ENCODE measurements at places on chromosomes 13 and 19.

DNA sequence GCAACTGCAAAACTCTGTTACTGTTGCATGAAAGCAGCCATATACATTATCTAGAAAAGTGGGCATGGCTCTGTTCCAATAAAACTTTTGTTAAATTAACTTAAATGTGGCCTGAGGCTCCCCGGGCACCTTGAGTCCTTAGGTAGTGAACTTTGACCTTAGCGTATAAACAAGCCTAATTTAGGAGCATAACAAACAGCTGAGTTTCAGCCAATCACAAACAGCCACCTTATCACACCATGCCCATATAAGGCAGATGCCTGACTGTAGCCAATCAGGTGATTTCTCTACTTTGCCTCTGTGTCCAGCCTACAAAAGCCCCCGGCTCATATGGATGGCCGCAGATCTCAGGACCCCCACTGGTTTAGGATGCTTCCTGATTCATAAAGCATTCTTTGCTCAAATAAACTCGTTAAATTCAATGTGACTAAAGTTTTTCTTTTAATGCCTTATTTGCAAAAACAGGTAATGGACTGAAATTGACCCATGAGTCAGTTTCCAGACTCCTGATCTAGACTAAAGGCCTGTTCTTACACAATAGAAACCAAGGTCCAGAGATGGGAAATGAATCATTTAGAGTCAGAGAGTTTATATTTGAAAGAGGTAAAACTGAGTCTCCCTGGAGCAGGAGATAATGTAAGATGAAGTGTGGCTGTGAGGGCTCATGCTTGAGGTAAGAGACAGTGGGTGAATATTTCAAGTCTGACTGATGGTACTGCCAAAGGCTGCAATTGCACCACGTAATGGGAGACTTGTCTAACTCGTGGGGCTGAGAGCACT lies 130.2 kb downstream of the FGF9 start:
- no peak for DNase-seq

DNA sequence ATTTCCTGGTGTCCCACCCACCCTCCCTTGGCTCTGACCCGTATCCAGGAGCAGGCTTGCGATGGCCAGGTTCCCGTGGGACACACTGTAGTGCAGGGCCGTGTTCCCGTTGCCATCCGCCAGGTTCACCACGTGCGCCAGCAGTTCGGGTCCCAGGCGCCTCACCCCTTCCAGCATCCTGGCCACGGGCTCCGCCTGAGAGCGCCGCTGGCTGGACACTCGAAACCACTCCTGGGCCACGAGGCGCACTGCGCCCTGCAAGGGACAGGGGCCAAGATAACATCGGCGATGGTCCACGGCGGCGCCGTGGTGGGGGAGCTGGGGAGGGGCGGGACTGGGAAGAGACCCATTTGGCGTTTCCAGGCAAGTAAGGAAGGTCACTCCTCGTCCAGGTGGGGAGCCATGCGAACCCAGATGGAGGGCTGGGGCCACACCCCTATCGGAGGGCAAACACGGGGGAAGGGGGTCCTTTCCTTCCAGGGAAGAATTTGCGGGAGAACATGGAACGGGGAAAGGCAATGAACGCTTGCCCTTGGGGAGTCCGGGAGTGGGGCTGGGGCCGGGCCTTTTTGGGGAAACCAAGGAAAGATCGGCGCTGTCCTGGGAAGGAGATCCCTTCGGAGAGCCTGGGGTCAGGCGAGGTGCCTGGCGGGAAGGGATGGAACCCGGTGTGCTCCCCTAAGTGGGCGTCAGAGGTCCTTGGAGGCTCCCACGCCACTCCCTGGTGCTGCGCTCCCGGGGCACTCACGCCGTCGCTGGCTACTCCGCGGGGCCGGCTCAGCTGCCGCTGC lies 9.9 kb downstream of the KANK3 start:
- no peak for DNase-seq

DNA sequence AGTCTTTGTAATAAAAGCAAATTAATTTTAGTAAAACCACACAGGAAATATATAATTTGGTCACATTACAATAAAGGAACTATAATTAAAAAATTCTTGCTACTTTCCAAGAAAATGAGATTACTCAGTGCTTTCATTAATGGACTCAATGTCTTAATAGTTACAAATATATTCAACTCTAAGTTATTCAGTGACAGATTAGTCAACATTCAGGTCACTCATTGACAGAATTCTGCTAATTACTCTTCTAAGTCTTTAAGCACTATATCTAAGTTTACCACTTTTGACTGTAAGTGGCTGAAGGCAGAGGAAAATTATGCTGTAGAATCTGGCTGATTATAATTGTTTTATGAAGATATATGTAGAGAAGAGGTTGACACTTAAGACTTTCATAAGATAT lies 1365.0 kb downstream of the EFNB2 start:
- no peak for DNase-seq

- no peak for DNase-seq
These were observed 566.4 kb downstream of the DACH1 start for GRCh38 chr13:71300602-71301001.

- DNase-seq: no peak
These were observed 1647.4 kb upstream of the PRR20A start for GRCh38 chr13:55493297-55493696.

GRCh38 chr19:57779220-57779845 lies 9.9 kb downstream of the ZNF586 start:
- DNase-seq: no peak

GRCh38 chr19:43446746-43447489 lies 18.5 kb downstream of the LYPD3 start:
- no peak for DNase-seq

GRCh38 chr13:81990652-81991051 lies 1649.7 kb upstream of the SPRY2 start:
- no peak for DNase-seq

DNA sequence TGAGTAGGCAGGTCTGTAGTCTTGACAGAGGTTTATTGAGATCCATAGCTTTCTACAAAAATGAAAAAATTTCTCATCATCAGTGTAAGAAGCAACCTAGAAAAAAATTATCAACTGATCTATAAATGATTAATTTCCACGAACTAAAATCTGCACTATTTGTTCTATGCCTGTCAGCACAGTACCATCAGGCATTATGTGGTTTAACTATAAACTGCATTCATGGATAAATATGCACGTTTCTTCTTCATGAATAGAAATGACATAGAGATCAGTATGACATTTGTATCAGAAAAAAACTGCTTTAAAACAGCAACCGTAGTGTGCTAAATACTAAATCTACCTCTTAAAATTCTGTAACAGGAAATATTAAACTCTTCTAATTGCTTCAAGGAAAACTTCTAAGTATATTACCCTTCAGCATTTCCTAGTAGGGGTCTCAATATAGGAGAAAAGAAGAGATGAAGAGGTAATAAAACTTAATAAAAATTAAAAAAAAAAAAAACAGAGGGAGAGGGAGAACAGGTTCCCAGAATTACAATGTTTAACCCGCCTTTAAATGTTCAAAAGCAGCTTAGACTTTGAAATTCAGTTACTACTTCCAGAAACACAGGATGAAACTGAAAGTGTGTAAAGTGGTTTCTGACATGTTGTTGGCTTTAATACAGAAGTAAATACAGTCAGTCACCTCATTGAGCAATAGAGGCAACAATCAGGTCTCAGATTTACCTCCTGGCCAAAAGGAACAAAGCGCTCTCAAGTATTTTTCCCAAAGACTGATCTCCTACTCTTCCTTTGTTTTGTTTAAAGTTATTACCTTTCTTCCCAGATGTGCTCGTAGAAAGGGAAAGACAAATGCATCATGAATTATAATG lies 144.4 kb downstream of the DIAPH3 start:
- DNase-seq: no peak

DNA sequence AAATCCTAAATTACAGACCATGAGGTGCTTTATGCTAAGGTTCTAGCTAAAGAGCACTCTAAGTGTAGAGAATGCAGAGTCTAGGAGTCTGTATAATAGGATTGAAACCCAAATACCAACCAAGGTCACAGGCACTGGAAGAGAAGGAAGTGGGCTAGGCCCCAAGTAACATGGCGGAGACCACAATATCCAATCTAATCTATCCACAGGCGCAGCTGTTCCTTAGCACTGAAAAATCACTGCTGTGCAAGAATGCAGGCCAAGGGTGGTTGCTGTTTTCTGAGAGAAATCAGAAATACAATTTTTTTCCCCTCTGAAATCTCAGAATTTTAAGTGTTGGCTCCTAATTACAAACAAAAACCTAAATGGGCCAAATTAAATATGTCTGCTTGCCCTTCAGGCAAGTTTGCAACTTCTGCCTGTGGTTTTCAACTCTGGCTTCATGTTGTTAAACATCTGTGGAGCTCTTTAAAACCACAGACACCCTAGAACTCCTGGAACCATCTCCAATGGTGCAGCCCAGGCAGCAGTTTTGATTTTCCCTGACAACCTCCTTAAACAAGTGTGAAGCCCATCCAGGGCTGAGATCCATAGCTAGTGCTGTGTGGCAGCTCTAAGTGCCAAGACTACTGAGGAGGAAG lies 6.1 kb downstream of the RANBP3 start:
- DNase-seq: no peak

DNA sequence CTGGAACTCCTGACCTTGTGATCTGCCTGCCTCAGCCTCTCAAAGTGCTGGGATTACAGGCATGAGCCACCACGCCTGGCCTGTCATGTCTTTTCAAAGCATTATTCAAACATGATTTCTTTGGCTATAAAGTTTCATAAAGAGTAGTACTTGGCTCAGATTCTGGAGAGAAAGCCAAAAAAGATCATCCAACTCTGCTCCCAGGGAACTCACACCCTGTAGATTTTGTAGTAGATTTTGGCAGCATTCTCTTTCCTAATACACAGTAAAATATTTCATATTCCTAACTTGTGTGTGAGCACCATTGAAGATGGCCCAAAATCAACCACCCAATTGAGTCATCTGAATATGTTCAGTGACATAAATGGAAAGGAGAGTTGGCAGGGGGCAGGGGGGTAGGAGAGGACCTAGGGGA lies 48.4 kb downstream of the CAB39L start:
- DNase-seq: no peak

GRCh38 chr13:56134524-56134923 lies 1006.2 kb upstream of the PRR20A start:
- DNase-seq: no peak

GRCh38 chr13:101988140-101988539 lies 413.7 kb downstream of the FGF14 start:
- DNase-seq: no peak

DNA sequence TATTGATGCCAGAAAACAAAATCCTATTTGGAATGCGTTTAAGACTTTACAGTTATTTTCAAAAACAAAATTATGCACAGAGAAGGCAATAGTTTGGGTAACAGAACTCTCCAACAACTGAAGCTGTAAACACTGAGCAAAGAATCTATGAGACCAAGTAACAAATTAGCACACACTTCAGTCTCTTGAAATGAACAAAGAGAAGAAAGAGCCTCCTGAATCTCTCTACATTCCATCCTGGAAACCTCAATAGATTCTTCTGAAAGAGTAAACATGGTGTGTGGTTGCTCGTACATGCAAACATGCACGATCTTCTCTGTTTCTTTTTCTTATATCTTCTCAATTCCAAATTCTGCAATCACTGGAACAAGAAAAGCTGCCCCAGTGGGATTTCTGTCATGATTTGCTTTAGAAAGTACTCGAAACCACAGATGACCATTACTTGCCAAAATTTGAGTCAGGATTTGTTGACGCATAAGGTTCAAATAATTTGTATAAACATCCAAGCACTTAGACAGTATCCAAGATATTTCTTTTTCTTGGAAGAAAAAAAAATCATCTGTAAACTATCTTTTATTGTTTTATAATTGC lies 137.9 kb upstream of the DACH1 start:
- DNase-seq: no peak

- DNase-seq: no peak
These were observed 8.4 kb downstream of the PEAK3 start for GRCh38 chr19:2273356-2274184.

- DNase-seq: no peak
These were observed 72.6 kb upstream of the C13orf46 start for GRCh38 chr13:114046431-114046975.

- DNase-seq: no peak
These were observed 953 bp downstream of the DZIP1 start for GRCh38 chr13:95643571-95643935.

- DNase-seq: no peak
These were observed 102.0 kb downstream of the SLITRK1 start for GRCh38 chr13:83780227-83780626.

GRCh38 chr19:1811942-1812425 lies at the start of gene ATP8B3:
Gene ATP8B3 (minus strand): TSS chr19:1812276. CDS start chr19:1811736, 540 bp downstream.
- DNase-seq: no peak

DNA sequence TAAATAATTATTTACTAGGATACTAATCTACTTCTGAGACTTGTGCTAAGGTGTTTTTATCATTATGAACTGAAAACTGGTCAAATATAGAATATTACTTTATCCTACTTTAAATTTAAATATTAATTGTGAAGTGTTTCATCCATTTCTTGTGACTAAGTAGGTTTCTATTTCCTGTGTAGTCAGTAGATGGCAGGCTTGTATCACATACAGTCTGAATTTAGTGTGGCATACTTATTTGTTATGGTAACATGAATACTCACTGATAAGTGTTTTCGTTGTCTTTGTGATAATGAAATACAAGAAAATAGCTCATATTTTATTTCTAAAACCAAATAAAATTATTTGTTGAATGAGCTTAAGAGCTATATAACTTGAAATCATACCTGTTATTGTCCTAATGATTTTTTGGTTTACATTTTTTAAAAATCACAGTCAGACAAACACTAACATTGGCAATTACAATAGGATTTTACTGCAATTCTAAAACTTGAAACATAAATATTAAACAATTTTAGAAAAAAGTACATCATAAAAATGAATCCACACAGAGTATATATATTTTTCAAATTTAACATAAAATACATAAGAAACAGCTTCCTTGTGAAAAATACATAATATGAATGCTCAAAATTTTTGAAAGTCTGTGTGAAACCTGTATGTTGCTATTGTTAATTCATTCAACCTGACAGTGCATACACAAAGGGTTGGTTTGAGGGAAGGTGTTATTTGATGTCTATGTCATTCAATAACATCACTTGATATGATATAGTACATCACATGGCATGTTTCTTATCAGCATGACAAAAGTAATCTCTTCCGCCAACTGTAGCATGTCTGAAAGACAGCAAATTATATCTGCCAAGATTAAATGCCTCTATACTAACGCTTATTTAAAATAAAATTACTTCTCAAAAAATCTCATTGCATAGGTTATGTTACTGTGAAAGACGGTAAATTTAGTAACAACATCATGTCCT lies 904.8 kb upstream of the PCDH20 start:
- DNase-seq: no peak

- DNase-seq: no peak
These were observed 82.3 kb downstream of the RNASEH2B start for GRCh38 chr13:50991579-50992521.

GRCh38 chr13:73989244-73989843 lies 144.9 kb downstream of the KLF12 start:
- DNase-seq: no peak

- DNase-seq: no peak
These were observed 51.0 kb downstream of the LYL1 start for GRCh38 chr19:13051557-13052165.

DNA sequence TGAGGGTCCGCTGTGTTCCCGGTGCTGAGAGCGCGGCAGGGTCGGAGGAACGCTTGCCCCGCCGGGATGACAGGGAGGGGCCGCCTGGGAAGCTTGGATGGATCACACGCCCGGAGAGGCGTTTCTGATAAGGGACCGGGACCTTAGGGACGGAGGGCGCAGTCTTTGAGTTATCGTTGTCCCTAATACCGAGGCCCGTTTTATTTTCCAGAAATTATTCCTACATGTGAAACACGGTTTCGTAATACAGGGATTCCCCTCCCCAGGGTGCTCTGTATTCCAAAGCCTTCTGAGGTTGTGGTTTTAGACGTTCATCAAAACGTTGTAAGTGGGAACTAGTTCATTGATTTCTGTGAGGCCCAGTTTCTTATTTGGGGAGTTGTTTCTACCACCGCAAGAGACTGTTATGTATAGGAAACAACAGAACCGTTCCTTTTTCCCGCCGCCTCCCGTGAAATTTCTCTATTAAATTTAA lies 752 bp downstream of the PDCD5 start:
- no peak for DNase-seq

Data from cortex of kidney (tissue), 1 donor.